ENCODE measurements at places on chromosomes 7 and 10. TPM values are rescaled to one million over a fixed set of nuclear protein-coding genes. Genes with fewer than 3 reads are reported as not detected.

DNA sequence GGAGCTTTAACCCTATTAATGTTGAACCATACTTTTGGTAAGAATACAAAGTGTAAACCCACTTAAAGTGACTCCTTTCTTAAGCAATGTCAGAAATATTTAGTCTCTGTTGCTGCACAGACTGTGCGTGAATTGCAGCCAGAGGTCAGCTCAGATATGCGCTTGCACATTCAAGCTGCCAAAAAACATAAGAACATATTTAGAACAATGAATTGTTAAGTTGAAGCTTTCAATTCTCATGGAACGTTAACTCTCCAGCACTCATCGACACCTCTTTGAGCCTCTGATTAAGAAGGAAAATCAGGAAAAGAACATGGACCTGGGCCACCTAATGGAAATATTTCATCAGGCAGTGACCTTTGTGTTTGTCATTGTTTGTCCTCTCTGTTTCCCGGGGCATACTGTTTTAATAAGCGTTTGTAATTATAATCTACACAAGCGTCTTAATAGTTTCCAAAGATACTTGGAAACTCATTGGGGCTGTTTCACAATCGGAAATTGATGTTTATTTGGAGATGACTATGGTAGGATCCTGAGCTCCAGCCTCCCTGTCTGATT lies 193.0 kb upstream of the CELF2 start:
- no peak for DNase-seq

GRCh38 chr10:35495521-35496119 lies 109.5 kb upstream of the GJD4 start:
- DNase-seq, result no peak

GRCh38 chr7:31126976-31127375 lies 74.9 kb downstream of the ADCYAP1R1 start:
- DNase-seq, result no peak

DNA sequence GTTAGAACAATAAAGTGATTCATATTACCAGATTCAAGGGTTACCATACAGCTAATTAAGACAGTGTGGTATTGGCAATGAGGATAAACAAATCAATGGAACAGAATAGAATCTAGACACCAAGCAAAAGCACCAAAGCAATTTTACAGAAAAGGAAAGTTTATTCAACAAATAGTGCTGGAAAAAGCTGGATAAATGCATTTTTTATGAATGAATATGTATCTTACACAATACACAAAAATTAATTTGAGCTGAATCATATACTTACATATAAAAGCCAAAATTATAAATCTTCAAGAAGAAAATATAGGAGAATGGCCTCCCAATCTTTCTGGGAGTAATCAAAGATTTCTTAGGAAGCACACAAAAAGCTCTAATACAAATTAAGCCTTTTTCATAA lies 220.4 kb upstream of the PTN start:
- no peak for DNase-seq

The NAMPT gene
- 177 TPM for total RNA-seq

- DNase-seq, result no peak
These were observed 20.4 kb downstream of the LRRC72 start for GRCh38 chr7:16546921-16547505.

The RP9 gene
- 11.6 TPM for total RNA-seq

DNA sequence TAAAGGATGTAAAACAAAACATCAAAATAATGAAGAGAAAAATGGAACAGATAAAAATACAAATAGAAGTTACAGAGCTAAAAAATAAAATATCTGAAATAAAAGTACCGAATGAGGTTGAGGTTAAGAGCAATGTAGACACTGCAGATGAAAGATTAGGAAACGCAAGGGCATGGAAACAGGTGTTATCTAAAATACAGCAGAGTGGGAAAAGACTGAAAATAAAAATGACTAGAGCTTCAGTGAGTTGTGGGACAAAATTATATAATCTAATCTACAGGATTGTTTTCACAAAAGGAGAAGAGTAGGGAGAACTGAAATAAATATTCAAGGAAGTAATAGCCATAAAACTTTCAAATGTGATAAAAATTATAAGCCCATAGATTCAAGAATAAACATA lies 123.8 kb downstream of the PTEN start:
- no peak for DNase-seq

DNA sequence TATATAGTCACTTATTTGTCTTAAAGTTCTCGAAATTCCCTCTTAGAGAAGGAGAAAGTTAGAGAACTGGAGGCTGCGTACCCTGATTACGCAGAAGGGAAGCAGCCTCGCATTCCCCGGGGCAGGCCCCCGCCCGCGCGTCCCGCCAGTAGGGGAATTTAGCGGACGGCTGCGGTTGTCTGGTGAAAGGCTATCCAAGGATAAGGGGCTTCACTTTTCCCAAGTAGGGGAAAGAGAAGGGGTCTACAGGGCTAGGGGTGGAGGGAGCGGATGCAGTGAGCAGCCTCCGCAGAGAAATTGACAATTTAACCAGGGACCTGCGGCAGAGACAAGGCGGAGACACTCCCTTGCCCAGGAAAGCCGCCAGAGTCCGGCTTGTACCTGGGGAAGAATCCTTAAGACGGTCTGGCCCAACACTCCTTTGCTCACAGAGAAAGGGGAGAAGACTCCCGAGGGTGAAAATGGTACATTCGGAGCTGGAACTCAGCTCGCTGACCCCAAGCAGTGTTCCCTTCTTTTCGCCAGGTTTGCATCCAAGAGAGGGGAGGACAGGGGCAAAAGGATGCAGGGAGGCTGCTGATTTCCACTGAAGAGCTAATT lies 994 bp upstream of the MAGI2 start:
- peak; percentile 50 for DNase-seq

The EFCAB10 gene
- total RNA-seq, result 6.0 TPM

- DNase-seq, result no peak
These were observed 178.5 kb downstream of the ARID5B start for GRCh38 chr10:62079885-62080559.

DNA sequence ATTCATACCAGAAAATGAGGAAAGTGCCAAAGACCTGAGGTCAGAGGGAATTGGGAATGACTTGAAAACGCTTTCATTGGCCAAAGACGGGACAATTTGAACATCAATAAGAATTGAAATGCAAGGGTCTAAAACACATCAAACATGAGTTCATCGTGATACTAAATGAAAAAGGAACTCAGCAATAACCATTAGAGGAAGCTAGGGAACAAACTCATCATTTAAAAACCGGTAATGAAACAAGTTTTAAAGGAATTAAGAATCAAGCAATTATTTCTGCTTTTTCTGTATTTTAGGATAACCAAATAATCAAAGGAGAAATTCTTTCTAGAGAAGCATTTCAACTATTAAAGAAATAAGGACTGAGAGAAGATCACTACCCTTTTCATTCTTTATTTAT lies 303.1 kb downstream of the ARHGAP12 start:
- no peak for DNase-seq

- DNase-seq, result peak; percentile 19
These were observed 34.1 kb downstream of the GBX1 start for GRCh38 chr7:151133266-151133985.

The CHST15 gene
- 36.5 TPM for total RNA-seq

GRCh38 chr7:96174812-96175211 lies 147.1 kb downstream of the SLC25A13 start:
- DNase-seq, result no peak

GRCh38 chr10:13062803-13063202 lies 37.2 kb upstream of the OPTN start:
- DNase-seq, result no peak

All from lower lobe of right lung (tissue), 2 donors.